ENCODE measurements at places on chromosomes 12 and 14.

GRCh38 chr12:25236190-25236589, 14.5 kb downstream of the KRAS start:
- no peak for DNase-seq

DNA sequence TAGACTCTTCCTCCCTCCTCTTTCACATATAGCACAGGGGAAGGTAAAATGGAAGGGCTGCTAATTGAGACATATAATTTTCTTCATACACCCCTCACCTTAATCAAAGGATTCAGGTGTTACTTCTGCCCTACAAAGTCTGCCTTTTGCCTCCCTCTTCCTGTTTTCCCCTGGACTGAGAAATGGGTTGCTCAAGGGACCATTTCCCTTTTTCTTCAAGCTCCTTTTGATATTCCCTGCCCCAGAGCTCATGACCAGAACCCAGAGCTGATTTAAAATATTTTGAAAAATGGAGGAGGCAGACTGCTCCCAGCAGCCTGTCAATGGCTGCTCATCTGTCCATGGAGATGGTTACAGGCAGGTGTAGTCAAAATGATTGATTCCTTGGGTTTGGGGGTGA, 6.3 kb upstream of the PIP4K2C start:
- DNase-seq = no peak

GRCh38 chr12:112824166-112824565, 32.6 kb downstream of the RPH3A start:
- DNase-seq = no peak

GRCh38 chr12:132740652-132741051, 21.0 kb downstream of the ANKLE2 start:
- DNase-seq = no peak

DNA sequence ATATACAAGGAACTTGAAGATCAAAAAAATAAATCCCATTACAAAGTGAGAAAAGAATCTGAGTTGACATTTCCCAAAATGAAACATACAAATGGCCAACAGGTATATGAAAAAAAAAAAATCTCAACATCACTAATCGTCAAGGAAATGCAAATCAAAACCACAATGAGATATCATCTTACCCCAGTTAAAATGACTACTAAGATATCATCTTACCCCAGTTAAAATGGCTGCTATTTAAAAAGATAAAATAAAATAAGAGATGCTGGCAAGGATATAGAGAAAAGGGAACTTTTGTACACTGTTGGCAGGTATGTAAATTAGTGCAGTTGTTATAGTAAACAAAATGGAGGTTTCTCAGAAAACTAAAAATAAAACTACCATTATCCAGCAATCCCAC, 44.4 kb downstream of the PLEKHG7 start:
- DNase-seq = no peak

- DNase-seq = no peak
These were observed 930.5 kb upstream of the NOVA1 start for GRCh38 chr14:27528328-27528727.

DNA sequence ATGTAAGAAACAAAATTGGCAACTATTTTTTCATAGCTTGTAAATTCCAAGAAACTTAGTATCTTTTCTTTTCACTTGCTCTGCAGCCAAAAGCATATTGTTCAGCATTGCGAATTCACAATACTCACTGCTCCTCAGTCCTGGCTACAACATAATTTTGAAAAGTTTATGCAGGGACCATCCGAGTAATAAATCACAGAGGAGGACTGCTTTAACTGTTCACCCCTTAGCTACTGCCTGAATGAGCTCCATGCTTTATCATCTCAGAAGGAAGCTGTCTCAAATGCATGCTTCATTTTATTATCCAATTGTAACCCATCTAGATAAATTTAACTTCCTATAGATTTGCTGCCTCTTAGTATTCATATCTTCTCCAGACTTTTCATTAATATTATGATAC, 827.8 kb downstream of the DIO2 start:
- no peak for DNase-seq

Data from CD4-positive, alpha-beta T cell (primary cell).